ENCODE measurements at places on chromosomes 4 and X.

DNA sequence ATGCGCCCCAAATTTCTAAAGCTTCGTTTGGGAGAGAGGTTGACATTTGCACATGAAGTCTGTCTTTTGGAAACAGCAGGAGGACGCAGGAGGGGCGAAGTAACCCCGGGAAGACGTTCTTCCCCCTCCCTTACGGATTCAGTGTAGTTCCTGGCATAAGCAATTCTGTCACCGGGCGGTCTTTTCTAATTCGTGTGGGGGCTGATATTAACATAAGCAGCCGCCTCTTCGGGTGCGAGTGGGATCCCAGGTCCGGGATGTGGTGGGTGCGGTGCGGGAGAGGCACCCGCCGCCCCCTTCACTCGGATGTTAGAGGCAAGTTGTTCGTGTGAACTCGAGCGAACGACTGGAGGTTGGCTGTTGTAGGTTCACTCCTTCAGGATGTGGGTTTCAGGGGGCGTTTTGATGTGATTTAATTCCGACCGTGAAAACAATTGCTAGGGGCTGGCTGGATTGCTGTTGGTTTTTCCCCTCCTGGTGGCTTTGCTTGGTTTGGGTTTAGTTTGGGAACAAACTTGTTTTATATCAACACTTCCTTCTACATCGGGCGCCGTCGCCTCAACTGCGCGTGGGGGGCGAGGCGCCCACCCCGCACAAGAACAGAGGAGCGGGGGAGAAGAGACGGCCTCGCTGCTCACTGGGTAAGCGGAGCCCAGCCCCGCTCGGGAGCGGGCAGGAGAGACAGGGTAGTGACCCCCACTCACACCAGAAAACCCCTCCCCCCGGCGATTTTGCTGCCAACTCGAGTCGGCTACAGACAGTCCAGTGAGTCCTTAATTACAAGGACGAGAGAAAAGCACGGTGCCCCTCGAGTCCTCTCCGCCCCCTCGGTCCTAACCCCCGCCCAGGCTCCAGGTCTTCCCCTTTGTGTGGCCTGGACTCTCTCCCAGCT is 2.9 kb upstream of the LEF1 start:
- no peak for DNase-seq

DNA sequence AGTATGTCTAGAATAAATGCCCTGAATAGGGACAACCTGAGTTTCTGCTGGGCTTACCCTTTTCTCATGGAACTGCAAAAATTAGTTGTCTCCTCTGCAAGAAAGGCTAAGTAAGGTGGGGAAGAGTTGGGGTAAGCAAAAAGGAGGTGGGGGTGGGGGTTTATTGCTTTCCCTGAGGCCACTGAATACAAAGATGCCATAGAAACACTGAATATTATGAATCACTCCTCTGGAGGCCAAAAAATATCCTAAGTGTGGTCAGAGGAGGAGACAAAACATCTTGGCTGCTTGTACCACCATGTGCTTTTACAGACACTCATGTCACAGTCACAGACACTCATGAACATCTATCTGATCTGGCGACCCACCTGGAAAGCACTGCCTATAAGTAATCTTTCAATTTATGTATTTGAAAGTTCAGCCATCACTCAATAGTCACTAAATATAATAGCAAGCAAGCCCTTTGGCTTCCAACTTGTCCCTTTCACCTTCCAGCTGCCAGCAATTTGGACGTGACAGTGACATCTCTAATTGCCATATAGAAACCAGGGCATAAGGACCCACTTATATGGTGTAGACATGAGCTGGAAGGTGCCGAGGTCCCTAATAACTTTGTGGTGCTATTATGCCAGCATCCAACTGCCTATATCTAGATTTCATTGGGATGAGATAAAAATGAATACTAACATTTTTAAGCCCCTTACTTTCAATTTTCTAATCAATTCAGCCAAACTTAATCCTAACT is 122.7 kb upstream of the CBR4 start:
- DNase-seq: no peak

DNA sequence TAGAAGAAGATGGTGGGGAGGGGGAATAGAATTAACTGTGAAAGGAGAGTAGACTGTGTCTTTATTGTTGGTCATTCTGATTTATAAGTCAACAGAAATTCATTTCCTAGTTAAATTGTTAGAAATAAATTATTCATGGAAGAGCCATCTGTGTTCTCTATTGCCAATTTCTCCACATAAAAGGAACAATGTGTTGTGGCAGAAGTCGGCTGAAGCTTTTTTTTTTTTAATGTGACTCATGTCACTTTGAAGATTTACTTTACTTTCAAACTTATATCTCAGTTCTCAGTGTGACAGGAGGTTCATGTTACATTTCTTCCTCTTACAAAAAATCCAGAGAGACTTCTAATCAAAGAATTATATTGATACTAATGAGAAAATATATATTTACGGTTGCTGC is 60.5 kb downstream of the CPE start:
- no peak for DNase-seq

GRCh38 chrX:155132110-155132509 is 60.8 kb downstream of the BRCC3 start:
- DNase-seq: no peak

GRCh38 chrX:155611302-155611701 is 1.4 kb downstream of the TMLHE start:
- no peak for DNase-seq

GRCh38 chr4:23034731-23035130 is 342.0 kb downstream of the GBA3 start:
- no peak for DNase-seq

GRCh38 chrX:13786048-13786447 is 30.8 kb downstream of the GPM6B start:
- DNase-seq: no peak

DNA sequence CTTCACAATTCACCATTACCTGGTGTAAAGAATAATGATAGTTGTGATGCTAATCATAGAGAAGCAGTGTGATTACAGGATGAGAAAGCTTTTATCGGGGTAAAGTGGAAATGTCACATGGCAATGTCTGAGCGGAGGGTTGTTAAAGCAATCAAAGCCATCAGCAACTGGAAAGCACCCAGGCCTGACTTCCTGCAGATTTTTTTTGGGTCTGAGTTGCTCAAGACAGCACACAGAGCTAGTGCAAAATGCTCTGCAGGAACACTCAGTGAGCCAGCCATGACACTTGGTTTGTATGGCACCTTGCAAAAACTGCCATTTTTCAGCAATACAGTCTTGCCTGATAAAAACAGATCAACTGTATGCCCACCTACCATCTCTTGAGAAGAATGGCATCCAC is 152.9 kb downstream of the COL4A6 start:
- no peak for DNase-seq

DNA sequence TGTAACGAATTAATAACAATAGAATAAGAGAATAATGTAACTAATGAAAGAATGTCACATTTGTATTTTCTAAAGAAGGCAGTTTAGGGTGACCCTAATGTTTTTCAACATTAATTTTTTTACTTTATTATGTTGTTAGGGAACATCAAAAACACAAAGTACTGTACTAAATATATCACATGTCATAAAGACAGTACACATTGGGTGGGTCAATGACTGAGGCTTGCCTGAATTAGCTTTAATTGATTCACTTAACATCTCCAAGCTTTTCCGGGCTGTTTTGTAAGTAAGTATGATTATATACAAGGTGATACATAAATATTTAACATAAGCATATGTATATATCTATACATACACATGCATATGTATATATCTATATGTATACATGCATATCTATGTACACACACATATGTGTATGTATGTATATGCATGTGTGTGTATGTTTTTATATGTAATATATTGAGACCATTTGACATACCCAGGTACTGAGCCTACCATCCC is 43.4 kb upstream of the KLF3 start:
- DNase-seq: no peak

GRCh38 chr4:13633671-13634070 is 6.1 kb upstream of the BOD1L1 start:
- DNase-seq: no peak

DNA sequence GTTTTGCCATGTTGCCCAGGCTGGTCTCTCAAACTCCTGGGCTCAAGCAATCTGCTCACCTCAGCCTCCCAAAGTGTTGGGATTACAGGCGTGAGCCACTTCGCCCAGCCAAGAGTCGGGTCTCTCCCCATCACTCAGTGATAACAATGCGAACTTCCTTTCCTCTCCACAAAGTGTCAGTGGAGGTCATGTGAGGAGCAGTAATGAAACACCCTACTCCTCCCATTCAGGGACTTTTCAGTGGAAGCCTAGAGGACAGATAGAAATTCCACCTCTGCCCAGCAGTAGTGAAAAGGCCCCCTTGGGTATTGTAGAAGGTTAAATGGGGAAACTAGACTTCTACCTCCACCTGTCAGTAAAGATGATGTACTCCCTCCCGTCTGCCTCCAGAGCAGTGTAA is 141.9 kb upstream of the STK26 start:
- no peak for DNase-seq

- no peak for DNase-seq
Observed at GRCh38 chr4:152456609-152457008, 79.3 kb downstream of the FBXW7 start.

GRCh38 chr4:188190461-188190860 is 51.2 kb downstream of the TRIML1 start:
- no peak for DNase-seq
